ENCODE measurements at places on chromosomes 1 and 21.

GRCh38 chr1:17061892-17062291 lies 8.1 kb upstream of the SDHB start:
- DNase-seq = no peak

- DNase-seq = no peak
These were observed 2.6 kb downstream of the GJC2 start for GRCh38 chr1:228152097-228152917.

- DNase-seq = no peak
These were observed 642 bp upstream of the CREG1 start for GRCh38 chr1:167554028-167554779.

- no peak for DNase-seq
These were observed 32.0 kb downstream of the INPP5B start for GRCh38 chr1:37914719-37915475.

DNA sequence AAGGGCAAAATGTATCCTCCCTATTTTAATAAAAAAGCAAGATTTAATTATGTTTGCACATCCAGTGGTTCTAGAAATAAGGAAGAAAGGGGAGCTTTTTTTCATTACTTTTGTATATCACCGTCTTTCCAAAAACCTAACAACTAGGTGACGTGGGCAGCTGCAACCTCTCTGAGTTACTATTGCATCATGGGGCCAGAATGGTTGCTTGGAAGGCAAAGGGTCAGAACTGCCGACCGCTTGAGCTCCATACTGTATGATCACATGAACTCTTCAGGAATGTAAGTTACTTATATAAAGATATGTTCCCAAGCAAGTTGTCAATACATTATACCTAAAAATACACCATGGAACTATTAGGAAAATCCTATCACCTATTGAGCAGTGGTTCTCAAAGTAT lies 85.6 kb upstream of the HIVEP3 start:
- DNase-seq = no peak

- DNase-seq = no peak
These were observed 211.2 kb upstream of the PTBP2 start for GRCh38 chr1:96510391-96510790.

- DNase-seq = no peak
These were observed 117.7 kb downstream of the NPHP4 start for GRCh38 chr1:5874416-5875110.

- no peak for DNase-seq
These were observed 163.6 kb upstream of the HP1BP3 start for GRCh38 chr1:20950679-20951078.

- no peak for DNase-seq
These were observed 19.8 kb downstream of the SLC25A33 start for GRCh38 chr1:9558946-9559545.

DNA sequence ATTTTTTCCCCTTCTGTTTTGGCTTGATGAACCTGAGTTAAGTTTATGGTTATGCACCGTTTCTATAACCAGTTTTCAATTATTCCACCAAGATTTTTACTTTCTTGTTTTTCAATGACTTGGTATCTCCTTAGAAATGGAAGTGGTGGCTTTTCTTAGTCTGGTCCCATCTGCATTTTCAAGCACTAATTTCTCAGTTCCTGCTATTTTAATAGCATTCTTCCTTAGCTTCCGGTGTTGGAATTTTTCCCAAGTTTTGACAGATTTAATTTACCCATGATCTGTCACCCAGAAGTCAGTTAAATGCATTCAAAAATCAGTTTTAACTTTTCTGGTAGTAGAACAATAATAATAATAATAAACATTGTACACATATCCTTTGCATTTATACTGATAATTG lies 184.6 kb upstream of the OLFM3 start:
- no peak for DNase-seq

DNA sequence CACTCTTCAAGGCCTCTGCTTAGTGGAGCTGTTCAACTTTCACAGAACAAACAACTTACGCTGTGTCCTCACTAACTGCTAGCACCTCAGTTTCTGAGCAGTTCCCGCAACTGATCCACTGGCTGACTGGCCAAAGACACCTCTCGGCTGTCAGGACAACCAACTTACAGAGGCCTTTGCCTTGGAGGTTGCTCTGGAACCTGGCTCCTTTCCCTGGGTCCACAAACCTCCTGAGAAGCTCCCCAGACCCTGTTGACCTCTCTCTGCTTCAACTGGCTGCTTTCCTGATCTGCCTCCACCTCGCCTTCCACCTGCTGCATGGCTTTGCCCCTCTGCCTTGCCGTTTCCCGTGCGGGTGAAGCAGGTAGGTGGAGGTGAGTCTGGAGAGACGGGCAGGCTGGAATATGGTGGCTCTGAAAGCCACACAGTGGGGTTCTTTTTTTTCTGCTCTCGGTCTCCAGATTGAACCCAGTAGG lies 13.0 kb downstream of the BTBD19 start:
- DNase-seq = no peak

DNA sequence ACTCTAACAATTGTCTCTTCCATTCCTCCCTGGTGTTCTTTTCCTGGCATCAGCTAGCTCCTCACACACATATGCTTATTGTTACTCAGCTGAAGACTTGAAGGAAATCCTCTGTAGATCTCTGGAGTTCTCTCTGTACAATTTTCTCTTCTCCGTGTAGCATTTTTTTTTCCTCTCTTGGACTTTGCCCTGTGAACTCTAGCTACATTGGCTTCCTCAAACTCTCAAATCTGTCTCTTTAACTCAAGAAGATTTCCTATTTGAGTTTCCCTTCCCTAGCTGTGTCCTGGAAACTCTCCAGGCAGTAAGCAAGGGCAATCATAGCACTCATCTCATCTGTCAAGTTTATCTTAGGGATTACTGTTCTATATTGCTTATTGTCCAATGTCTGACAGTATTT lies 4.3 kb upstream of the MIA3 start:
- no peak for DNase-seq

- no peak for DNase-seq
These were observed 25.4 kb upstream of the ALDH4A1 start for GRCh38 chr1:18927654-18928272.

DNA sequence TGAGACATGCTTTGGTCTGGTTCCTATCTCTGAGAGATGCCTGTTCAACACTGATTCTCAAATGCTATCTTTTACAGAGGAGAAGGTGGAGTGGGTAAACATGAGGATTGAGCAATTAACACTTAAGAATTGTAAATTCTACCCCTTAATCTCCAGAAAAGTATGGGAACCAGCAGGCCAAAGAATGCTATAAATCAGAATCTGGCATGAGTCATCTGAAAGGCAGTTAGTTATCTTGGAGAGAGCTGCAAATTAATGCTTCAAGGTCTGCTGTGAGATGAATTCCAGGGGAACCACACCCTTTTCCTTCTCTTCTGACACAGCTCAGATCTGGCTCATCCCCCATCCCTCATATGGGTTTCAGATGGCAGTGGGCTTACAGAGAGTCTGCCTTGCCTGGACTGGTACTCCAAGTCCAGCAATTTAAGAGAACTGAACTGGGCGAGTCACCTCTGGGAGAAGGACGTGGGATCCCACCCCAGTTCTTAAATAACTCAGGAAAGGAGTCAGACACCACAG lies 5.2 kb downstream of the S100A10 start:
- DNase-seq = no peak

- DNase-seq = no peak
These were observed 61.1 kb upstream of the HP1BP3 start for GRCh38 chr1:20848162-20848561.

- no peak for DNase-seq
These were observed 8.6 kb upstream of the CNIH3 start for GRCh38 chr1:224607188-224608148.

DNA sequence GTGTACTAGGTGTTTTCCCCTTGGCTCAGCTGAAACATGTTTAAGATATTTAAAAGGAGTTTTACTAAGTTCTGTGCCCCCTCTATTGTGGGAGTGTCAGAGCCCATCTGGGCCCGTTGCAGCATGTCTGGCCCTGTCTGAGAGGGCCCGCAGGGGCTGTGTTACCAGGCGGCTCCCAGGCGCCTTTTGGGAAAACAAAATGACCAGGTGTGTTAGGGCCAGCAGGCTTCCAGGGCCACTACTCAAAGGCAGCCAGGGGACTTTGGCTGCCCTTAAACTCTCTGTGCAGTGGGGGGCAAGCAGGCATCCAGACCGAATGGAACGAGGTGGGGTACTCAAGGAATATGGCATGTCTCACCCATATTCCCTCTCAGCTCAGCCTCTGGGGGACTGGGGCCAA lies 111.7 kb downstream of the KCNN3 start:
- no peak for DNase-seq

DNA sequence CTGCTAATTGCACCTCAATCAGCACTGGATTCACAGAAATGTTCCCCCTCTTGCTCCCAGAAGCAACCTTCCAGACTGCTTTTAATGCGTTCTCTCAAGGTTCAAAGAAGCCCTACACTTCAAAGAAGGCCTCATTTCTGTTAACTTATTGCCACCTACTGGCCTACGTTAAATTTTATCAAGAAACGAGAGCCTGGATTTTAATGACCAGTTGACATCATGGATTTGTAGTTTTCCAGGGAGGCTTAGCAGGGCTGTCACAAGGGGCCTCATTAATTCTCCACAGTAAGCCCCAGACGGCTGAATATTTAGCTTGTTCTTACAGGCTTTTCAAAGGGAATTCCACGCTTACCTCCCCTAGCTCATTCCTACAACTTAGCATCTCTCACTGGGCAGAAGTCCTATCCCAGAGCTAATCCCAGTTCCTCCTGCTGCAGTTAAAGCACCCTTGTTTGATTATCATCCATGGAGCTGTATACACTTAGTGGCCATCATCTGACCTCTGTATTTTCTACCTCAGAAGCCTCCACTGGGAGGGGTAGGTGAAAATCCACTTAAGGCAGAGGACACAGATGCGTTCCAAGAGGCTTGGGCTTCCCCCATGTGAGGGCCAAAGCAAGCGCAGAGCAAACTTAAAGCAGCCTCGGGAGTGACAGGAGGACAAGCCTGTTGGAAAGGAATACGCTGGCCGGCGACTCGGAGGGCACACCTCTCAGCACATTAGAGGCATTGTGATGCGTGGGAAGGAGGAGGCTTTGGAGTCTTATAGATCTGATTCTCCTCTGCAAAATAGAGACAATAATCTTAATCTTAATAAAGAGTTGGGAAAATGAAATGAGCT lies 32.2 kb upstream of the CYP4X1 start:
- no peak for DNase-seq

DNA sequence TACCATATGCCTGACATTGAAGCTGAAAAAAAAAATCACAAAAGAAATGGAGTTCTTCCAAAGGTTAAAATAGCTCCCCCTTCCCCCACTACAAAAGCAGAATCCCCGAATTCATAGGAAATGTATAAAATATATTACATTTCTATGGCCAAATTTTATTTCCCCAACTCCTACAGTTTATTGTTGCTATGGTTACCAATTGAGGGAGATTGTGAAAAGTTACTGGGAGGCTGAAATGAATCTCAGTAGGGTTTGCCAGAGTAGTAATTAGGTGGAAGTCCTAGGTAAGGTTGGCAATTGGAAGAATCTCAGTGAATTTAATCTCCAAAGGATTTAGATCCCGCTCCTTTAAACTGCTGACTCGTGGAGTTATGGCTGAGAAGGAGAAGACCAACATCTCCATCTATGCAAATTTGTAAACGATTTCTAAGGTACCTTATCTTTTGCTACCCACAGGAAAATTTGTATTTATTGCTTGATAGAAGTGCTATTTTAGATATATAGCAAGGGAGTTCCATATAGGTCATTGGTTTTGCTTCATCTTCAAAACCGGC lies 282.1 kb downstream of the BACH1 start:
- DNase-seq = no peak

DNA sequence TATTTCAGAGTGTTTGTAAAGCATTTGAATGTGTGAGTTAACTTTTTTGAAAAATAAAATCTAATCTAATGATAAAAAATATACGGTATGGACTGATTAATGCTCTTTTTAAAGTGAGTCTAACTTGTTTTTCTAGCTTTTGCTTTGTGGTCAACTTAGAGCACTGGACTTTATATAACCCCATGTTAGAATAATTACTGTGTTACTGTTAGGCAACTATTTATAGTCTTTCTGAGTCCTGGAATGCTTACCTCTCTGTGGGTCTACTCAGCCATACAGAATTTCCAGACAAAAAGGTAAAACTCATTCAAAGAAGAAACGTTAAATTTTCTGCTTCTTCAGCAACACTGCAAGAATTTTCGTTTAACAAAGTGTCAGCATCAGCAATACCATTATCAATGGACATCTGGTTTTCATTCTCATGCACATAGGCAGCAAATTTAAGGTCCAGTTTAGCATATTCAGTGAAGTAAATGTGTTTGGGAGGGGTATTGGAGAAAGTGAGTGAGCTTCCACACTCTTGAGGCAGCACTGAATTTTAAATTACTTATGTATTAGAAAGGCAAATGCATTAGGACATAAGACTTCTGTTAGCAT lies 664.7 kb upstream of the NEGR1 start:
- no peak for DNase-seq

GRCh38 chr1:115596080-115596780 lies 45.5 kb upstream of the VANGL1 start:
- no peak for DNase-seq

DNA sequence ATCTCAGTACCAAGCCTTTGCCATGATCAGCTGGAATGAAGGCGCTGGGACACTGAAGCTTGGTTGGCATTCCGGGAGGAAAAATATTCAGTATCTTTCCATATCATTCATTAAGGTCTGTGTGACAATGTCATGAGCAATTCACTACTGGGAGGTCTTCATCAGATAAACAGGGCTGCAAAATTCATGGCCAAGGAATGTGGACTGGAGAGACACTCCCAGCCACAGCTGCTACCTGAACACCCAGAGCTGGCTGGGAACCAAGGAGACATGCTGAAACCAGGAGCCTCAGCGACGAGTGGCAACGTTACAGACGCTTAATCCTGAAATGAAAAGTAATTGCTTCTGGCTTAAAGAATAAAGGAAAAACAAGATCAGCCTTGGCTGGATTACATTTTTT lies 30.6 kb upstream of the DDAH1 start:
- no peak for DNase-seq

GRCh38 chr1:43292216-43292615 lies 6.8 kb upstream of the C1orf210 start:
- DNase-seq = no peak

DNA sequence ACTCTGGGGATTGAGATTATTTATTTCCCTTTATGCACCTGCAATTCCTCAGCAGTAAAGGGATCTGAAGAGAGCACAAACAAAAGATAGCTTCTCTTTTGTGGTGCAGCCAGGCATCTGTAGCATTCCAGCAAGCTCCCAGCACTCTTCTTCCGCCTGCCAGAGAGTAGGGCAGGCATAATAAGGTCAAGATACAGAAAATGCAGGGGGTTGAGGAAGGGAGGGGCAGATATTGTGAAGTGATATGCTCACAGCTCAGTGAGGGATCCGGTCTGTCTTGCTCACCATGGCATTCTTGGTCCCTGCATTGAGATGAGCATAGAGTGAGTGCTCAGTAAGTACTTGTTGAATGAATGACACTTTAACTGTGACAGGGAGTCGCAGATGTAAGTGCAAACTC lies 23.9 kb downstream of the FASLG start:
- no peak for DNase-seq

- no peak for DNase-seq
These were observed 2.4 kb downstream of the HSPB7 start for GRCh38 chr1:16015491-16015890.

GRCh38 chr21:33774551-33774950 lies 132.2 kb downstream of the ITSN1 start:
- no peak for DNase-seq

GRCh38 chr1:240650877-240651276 lies 38.9 kb upstream of the GREM2 start:
- no peak for DNase-seq

- DNase-seq = no peak
These were observed 2.9 kb downstream of the TIE1 start for GRCh38 chr1:43303471-43304313.

GRCh38 chr1:153957744-153958110 lies 685 bp downstream of the CRTC2 start:
- DNase-seq = no peak

Measured in activated T-helper 1 cell treated with anti-CD3 and anti-CD28 coated beads, Interleukin-2, amount 50 U/mL, for 16 hours (primary cell).